ENCODE measurements at places on chromosomes 6 and 20. TPM values are rescaled to one million over a fixed set of nuclear protein-coding genes. Genes with fewer than 3 reads are reported as not detected.

GRCh38 chr6:111192911-111193555, 105.7 kb downstream of the SLC16A10 start:
- DNase-seq: no peak
- no peak overlapping the region for H3K4me3 ChIP-seq
- peaks cover 2% of the 10 kb centered on the region for H3K36me3 ChIP-seq
- no peaks in the 10 kb centered on the region for H3K4me1 ChIP-seq
- H3K27me3 ChIP-seq: no peaks in the 10 kb centered on the region
- no peak overlapping the region for H3K27ac ChIP-seq

Gene CLPSL2
- total RNA-seq: not detected

DNA sequence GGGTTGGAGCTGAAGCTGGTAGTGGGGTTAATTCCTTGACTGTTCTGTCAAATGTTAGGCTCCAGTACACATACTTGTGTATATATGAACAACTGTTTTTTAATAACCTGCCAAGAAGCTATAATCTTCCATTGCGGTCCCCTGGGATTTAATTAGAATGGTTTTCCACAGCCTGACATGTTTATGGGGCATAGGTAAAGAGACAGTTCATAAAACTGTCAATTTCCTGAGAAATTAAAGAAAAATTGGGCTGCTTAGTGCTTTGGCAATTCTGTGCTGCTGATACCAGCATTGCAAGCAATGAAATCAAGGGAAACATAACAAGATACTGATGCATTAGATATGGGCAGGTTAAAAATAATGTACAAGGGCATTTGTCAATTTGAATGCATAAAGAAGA, 314.1 kb upstream of the SLC35B3 start:
- no peak overlapping the region for H3K27ac ChIP-seq
- H3K4me1 ChIP-seq: peaks cover 10% of the 10 kb centered on the region
- no peaks in the 10 kb centered on the region for H3K27me3 ChIP-seq
- H3K4me3 ChIP-seq: no peak overlapping the region
- DNase-seq: no peak

- no peaks in the 10 kb centered on the region for H3K36me3 ChIP-seq
- H3K27me3 ChIP-seq: peaks cover 4% of the 10 kb centered on the region
- H3K4me3 ChIP-seq: no peak overlapping the region
- peaks cover 3% of the 10 kb centered on the region for H3K4me1 ChIP-seq
- no peak overlapping the region for H3K27ac ChIP-seq
These were observed 33.4 kb upstream of the INSM1 start for GRCh38 chr20:20334489-20334888.

GRCh38 chr6:159267165-159267564, 98.0 kb downstream of the FNDC1 start:
- H3K27ac ChIP-seq: no peak overlapping the region
- H3K27me3 ChIP-seq: peaks cover 9% of the 10 kb centered on the region
- H3K4me1 ChIP-seq: no peaks in the 10 kb centered on the region
- no peaks in the 10 kb centered on the region for H3K36me3 ChIP-seq

- DNase-seq: no peak
- no peak overlapping the region for H3K27ac ChIP-seq
- peaks cover 4% of the 10 kb centered on the region for H3K4me1 ChIP-seq
- no peak overlapping the region for H3K4me3 ChIP-seq
These were observed 83.1 kb downstream of the MYLK4 start for GRCh38 chr6:2667617-2668016.

Gene ELOVL2
- total RNA-seq: 6.0 TPM

Gene METTL24
- total RNA-seq: 10.0 TPM

Gene RNF39
- total RNA-seq: not detected

Gene ACTL10
- total RNA-seq: 0.36 TPM

Gene SRMS
- total RNA-seq: not detected

GRCh38 chr6:47804821-47805220, 23.0 kb downstream of the OPN5 start:
- H3K4me3 ChIP-seq: no peak overlapping the region
- H3K4me1 ChIP-seq: no peaks in the 10 kb centered on the region
- no peak for DNase-seq
- H3K27ac ChIP-seq: no peak overlapping the region
- no peaks in the 10 kb centered on the region for H3K27me3 ChIP-seq
- no peaks in the 10 kb centered on the region for H3K36me3 ChIP-seq

DNA sequence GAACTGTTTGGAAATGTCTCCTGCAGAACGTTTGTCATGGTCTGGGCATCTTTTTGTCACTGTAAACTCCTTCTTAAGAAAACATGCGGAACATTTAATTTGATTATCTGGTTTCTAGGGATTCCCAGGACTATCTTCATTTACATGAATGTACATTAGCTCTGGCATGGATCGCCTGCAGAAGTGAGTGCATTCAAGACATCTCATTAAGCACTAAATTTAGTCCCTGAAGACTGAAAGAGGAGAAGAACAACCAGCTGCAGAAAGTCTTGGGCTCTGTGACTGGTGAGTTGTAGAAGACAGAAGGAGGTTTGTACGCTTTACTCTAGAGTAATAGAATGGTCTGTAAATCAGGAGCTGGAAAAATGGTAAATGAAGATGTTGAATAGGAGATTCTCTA, 540.7 kb downstream of the BCKDHB start:
- DNase-seq: no peak
- H3K36me3 ChIP-seq: no peaks in the 10 kb centered on the region
- H3K27me3 ChIP-seq: no peaks in the 10 kb centered on the region
- H3K4me3 ChIP-seq: no peak overlapping the region
- no peak overlapping the region for H3K27ac ChIP-seq

DNA sequence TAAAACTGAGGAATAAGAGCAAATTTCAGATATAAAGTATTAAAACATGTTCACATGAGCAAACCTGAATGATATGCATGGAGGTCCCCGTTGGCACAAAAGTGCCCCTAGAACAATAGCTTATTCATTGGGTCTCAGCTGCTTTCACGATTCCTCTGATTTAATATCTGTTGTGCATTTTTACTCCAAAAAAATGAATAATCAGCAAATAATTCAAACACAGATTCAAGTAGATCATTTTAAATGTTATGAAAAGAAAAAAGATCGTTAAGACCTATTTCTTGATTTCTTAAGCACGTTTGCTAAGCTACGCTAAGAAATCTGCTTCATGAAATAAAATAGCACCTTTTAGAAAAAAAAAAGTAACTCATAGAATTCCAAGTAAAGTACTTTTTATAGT, 21.7 kb downstream of the HUS1B start:
- H3K27ac ChIP-seq: no peak overlapping the region
- H3K27me3 ChIP-seq: no peaks in the 10 kb centered on the region
- no peak overlapping the region for H3K4me3 ChIP-seq
- no peaks in the 10 kb centered on the region for H3K4me1 ChIP-seq

GRCh38 chr20:59993736-59994430, 35.7 kb downstream of the CDH26 start:
- DNase-seq: no peak
- peaks cover 9% of the 10 kb centered on the region for H3K27me3 ChIP-seq
- H3K36me3 ChIP-seq: peaks cover 16% of the 10 kb centered on the region
- H3K4me1 ChIP-seq: peaks cover 9% of the 10 kb centered on the region

DNA sequence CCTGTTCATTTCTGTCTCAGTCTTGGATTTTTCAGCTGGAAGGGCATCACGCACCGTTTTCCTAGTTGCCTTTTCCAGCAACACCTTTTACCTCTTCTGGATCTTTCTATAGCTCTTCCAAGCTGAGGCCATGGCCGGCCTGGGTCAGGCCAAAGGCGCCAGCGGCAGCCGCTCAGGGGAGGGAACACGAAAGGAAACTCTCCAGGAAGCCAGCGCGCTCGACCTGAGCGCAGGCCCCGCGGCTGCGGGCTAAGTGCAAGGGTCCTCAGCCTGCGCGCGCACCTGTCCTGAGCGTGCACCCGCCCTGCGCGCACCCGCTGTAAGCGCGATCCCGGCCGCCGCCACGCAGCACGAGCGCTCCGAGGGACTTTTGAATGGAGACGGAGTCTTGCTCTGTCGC, 43.8 kb upstream of the TMEM181 start:
- H3K27me3 ChIP-seq: peaks cover 2% of the 10 kb centered on the region
- DNase-seq: no peak
- no peak overlapping the region for H3K27ac ChIP-seq
- peaks cover 6% of the 10 kb centered on the region for H3K36me3 ChIP-seq

- no peak for DNase-seq
- peaks cover 21% of the 10 kb centered on the region for H3K36me3 ChIP-seq
- H3K27me3 ChIP-seq: no peaks in the 10 kb centered on the region
- no peak overlapping the region for H3K27ac ChIP-seq
These were observed 15.9 kb downstream of the CUL7 start for GRCh38 chr6:43037706-43038105.

Gene TSPYL1
- 102 TPM for total RNA-seq

DNA sequence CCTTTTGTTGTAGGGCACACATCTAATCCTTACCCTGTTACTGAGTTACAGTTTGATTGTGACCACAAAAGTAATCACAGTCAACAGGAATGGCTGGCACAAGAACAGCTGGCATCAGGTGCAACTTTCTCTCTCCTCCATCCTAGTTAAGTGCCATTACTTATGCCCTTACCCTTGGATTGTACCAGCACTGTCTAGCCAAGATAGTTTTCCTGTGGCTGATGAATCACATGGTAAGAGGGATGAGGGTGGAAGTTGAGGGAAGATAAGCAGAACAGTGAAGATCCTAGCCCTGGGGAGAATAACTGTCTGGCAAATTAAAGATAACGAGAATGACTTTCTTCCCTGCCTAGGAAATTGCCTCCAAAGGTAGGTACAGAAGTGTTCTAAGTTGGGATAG, 42.0 kb downstream of the RNF217 start:
- H3K4me1 ChIP-seq: peaks cover 16% of the 10 kb centered on the region
- H3K27ac ChIP-seq: no peak overlapping the region
- H3K36me3 ChIP-seq: peaks cover 7% of the 10 kb centered on the region
- H3K4me3 ChIP-seq: no peak overlapping the region
- H3K27me3 ChIP-seq: no peaks in the 10 kb centered on the region

Gene MYT1
- 1.9 TPM for total RNA-seq

DNA sequence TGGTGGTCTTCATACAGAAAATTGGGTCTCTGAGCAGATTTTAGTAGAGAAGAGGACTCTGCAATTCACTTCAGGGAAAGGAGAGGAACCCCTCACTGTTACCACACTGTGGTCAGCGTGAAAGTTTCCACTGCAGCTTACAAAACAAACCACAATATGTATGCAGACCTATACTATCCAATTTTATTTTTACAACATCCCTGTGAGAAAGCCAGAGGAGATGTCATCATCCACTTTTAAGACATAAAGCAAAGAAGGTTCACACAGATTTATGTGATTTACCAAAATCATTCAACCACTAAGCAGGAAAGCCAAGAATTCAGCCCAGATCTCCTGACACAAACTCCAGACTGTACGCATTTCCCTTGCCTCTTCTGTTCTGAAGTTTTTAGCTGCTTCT, 442.4 kb downstream of the FRK start:
- no peaks in the 10 kb centered on the region for H3K27me3 ChIP-seq
- H3K27ac ChIP-seq: no peak overlapping the region
- DNase-seq: no peak

- H3K27ac ChIP-seq: no peak overlapping the region
- no peak for DNase-seq
- H3K4me3 ChIP-seq: no peak overlapping the region
- peaks cover 20% of the 10 kb centered on the region for H3K36me3 ChIP-seq
- H3K27me3 ChIP-seq: no peaks in the 10 kb centered on the region
These were observed 22.6 kb downstream of the MTHFD1L start for GRCh38 chr6:150887978-150888563.

DNA sequence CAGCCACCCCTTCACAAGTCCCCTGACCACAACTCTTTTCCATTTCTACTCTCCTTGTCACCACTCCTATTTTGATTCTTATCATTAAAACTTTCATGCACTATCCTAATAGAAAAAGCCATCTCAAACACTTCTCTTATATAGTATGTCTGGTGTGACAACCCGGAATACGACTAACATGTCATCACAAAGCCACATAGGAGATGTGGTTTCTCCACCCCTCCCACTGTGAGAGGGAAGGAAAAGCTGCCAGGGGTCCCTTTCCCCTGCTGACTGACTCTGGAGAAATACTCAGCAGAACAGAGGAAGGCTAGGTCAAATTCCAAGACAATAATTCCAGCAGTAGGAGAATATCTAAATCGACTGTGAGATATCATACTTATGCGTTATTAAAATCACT, 193.0 kb upstream of the KCNK16 start:
- H3K36me3 ChIP-seq: no peaks in the 10 kb centered on the region
- DNase-seq: no peak
- H3K27me3 ChIP-seq: no peaks in the 10 kb centered on the region

Gene TRIM27
- 91.8 TPM for total RNA-seq

DNA sequence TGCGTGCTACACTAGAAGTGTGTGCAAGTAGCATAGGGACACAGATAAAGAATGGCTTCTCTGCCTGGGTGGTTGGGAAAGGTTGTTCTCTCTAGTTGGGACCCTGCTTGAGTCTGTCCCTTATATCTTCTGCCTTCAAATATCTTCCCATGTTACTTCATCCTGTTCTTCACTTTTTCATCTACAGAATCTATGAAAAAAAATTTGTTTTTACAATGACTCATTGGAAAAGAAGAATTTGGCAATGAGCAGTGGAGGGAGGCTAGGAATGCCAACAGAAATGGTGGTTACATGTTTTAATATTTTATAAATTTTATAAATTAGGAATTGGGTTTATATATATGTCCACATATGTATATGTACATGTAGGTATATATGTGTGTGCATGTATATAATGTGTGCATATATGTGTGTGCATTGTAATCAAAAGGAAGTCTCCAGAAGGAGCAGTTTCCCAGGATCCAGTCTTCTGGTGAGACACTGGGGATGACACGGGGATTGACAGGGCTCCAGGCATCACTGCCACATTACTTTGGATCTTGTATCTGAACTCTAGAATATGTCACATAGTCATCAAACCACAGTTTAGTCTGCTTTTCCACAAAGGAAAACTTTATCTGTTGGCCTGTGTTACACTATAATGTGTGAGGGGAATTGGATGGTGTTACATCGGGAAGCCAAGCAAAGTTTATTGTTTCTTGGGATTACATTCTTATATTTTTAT, 75.3 kb upstream of the RIPOR2 start:
- no peak overlapping the region for H3K27ac ChIP-seq
- no peak overlapping the region for H3K4me3 ChIP-seq
- peaks cover 2% of the 10 kb centered on the region for H3K4me1 ChIP-seq
- H3K27me3 ChIP-seq: no peaks in the 10 kb centered on the region
- DNase-seq: no peak
- H3K36me3 ChIP-seq: no peaks in the 10 kb centered on the region

DNA sequence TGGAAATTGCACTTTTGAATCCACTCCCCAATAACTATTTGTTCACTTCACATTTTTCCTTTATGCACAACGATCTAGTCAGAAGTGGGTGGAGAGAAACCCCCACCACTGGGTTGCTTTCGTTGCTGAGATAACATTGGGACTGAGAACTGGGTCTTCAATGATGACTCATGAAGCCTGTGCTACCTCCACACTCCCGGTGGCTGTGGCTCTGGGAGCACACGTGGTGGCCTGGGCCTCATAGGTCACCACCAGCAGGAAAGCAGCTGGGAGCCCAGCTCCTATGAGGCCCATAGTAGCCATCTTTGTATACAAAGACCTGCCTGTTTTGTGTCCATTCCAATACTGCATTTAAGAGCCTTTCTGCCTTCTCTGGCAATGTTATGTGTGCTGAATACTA, 178.0 kb upstream of the SASH1 start:
- no peak overlapping the region for H3K27ac ChIP-seq
- H3K36me3 ChIP-seq: no peaks in the 10 kb centered on the region
- no peaks in the 10 kb centered on the region for H3K27me3 ChIP-seq
- DNase-seq: no peak
- H3K4me3 ChIP-seq: no peak overlapping the region

GRCh38 chr6:169070506-169071176, 183.0 kb downstream of the THBS2 start:
- H3K4me3 ChIP-seq: no peak overlapping the region
- no peak overlapping the region for H3K27ac ChIP-seq
- DNase-seq: no peak
- H3K36me3 ChIP-seq: no peaks in the 10 kb centered on the region
- H3K4me1 ChIP-seq: no peaks in the 10 kb centered on the region

All from progenitor cell of endocrine pancreas (in vitro differentiated cells).